AG09309 (cell line): ENCODE measurements at places on chromosomes 1 and 21.

DNA sequence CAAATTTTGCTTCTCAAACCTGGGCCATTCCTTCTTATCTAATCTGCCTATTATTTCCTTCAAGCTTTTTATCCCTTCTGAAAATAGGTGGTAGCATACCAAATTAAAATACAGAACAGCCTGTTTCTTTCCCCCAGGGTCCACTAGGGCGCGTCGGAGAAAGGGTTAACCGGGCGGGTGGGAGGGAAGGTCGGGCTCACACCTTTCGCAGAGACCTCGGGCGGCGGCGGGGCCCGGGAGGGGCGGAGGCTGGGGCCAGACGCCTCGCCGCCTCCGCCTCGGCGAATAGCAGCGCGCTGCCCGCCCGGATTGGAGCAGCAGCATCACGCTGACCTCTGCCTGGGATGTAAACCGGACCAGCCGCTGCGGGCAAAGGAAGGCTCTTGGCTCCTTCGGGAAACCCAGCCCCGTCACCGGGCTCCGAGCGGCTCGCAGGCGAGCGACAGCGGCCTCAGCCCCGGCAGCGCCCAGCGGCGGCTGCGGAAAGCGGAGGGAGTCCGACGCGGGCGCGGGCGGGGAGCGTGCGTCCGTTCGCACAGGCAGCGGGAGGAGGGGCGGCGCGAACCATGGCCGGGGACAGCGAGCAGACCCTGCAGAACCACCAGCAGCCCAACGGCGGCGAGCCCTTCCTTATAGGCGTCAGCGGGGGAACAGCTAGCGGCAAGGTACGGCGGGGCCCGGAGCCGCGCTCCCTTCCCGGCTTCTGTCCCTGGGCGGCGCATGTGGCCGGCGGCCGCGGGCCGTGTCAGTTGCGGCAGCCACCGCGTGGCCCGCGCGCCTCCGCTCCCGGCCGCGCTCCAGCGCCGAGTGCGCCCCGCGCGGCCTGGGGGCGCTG, at the start of gene UCK2:
Gene UCK2, plus strand, starts transcription at position 347 of the 835 bp plus-strand sequence. Its CDS starts 220 bp downstream, at position 567.
- no peak for DNase-seq

DNA sequence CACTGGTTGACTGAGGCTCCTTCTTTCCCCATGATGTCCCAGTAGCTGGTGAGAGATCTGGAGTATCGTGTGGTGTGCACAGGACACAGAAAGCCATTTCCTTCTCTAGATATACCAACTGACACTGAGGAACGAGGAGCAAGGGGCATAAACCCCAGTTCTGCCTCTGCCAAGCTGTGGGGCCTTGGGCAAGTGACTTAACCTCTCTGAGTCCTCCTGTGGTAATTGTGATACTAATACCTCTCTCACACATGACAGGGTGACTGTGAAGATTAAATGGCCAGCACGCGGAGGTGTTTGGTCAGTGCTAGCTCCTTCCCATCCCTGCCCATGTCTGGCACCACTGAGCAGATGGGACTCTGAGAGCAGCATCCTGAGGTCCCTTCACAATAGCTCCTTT, 26.3 kb upstream of the TCEA3 start:
- DNase-seq = no peak

DNA sequence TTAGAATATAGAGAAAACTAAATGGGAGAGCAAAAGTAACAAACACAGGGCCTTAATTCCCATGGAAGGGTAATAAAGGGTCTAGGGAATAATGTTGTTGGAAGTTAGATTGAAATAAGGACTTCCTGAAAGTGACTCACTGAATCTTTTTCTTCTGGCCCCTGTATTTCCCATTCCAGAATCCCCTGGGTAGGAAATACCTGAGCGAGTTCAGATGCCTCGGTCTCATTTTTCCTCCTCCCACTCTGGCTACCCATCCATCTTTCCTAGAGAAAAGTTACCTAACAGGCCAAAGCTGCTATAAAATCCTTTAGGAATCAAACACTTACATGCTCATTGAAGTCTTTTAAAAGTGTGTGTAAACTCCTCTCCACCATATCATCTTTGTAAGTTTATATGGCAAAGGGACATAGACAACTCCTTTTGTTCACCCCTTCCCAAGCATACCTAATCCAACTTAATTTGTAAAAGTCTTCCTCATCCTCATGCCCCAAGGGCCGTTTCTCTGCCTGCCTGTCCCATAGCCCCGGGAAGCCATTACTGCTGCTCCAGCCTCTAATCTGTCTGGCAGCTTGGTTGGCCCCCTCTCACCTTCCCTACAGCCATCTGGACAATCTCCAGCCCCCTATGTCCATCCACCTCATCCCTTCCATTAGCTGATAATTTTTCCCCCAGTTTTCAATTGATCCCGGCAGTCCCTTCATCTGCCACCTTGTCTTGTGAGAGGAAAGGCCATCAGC, 3.3 kb upstream of the MEF2D start:
- no peak for DNase-seq

DNA sequence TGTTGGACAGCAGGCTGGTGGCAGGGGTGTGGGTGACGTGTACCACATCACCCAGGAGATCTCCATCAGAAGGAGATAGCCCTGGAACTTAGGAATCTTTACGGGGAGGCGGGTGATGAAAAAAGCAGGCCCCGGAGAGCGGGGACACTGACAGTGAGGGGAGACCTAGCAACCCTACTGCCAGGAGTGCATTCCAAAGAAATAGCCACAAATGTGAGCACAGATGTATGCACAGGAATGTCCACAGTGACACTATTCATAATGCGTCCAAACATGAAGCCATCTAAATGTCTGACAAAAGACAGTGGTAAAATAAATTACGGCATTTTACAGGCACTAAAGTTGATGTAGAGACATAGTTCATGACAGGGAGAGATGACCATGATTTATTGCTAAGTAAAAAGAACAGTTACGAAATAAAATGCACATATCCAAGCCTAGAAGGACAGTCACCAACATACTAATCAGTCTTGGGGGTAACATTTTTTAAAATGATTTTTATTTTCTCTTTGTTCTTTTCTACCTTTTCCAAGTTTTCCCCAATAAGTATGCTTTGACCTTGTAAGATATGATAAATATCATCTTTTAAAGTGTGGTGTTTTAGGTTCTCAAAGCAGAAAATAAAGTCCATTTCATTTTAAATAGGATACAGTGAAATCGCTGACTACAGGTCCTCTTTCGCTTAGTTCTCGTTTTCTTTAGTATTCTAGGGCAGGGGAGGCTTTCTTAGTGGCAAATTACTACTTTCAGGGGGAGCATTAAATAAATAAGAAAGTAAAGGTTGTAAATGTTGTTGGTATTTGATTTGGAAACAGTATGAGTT, 21.3 kb downstream of the CD247 start:
- no peak for DNase-seq

GRCh38 chr1:5947071-5947821, 45.0 kb downstream of the NPHP4 start:
- DNase-seq = no peak

GRCh38 chr1:46394872-46395465, 852 bp downstream of the FAAH start:
- DNase-seq = no peak

DNA sequence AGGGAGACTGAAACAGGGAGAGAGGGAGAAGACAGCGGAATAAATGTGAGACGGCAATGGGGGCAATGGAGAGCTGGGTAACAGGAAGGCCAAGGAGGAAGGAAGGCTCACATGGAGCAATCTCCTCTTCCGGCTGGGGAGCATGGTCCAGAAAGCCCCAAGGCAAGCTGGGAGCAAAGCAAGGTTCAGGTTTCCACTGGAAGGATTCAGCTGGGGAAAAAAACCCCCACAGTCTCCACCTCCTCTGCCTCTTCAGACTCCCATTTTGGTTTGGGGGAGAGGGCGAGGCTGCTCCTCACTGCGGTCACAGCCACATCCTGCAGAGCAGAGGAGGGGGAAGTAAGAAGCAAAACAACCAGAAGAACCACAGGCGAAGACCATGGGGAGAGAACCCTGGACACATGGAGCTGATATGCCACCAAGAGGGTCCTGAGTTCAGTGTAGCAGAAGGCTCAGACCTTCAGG, 650 bp downstream of the TNFAIP8L2 start:
- DNase-seq = no peak

DNA sequence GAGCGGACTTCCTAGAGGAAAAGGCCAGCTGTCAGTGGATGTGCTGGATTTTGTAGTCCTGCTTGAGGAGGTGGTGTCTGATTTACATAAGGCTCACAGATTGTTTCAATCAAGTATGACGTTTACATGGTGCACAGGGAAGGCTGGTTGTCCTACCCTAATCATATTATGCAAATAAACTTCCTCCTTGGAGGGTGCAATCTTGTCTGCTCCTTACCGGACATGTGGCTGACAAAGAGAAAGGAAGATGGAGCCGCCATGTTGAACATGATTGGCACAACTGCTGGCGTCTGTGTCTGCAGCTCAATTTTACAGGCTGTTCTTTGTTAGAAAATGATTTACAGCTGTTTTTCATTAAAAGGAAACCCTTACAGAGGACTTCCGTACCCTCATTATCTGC, 1656.1 kb downstream of the KCNT2 start:
- DNase-seq = no peak

DNA sequence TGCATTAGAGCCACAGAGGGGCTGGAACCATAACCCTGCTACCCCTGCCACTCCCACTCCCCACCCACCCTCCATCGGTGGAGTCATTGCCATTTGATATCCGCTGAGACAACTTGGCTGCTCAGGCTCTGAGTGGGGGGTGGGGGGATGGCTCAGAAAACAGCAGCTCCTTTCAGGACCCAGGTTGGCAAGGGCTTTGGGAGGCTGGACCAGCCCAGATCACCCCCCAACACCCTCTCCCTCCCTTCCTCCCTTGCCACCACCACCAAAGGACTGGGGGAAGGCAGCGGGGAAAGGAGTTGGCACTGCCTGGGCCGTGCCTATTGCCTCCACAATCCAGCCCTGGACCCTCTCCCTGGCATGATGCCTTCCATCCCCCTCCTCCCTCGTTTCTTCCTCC, 1.7 kb downstream of the KCNJ10 start:
- no peak for DNase-seq

- DNase-seq = no peak
Observed at GRCh38 chr1:45230537-45230936, 24.1 kb upstream of the ZSWIM5 start.

- DNase-seq = no peak
Observed at GRCh38 chr1:245067257-245067656, 87.5 kb upstream of the KIF26B start.
